ENCODE measurements at places on chromosomes 7 and 10.

DNA sequence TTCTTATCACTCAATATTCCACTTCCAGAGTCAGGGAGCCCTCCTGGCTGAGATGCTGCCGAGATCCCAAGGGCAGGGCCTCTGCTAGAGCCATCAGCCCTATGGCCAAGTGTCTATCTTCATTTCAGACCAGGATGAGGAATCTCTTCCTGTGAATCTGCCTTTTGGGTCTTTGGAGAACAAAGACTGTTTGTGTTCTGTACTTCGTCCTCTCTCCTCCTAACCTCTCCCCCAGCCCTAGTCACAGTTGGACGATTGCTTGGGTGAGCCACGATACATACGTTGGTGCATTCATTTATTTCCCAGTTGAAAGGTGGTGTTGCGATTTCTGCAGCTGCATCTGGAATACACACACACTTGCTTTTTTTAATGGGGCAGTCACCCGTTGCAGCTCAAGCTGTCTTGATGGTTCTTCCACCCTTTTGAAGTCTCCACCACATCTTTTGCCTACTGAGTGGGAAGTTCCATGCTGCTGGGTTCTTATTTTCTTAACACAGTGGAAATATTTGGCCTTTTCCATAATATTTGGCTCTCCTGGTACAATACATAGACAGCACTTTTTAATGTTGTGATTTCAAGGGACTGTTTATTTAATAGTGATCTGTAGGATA lies 26.7 kb downstream of the SH3PXD2A start:
- DNase-seq: no peak

DNA sequence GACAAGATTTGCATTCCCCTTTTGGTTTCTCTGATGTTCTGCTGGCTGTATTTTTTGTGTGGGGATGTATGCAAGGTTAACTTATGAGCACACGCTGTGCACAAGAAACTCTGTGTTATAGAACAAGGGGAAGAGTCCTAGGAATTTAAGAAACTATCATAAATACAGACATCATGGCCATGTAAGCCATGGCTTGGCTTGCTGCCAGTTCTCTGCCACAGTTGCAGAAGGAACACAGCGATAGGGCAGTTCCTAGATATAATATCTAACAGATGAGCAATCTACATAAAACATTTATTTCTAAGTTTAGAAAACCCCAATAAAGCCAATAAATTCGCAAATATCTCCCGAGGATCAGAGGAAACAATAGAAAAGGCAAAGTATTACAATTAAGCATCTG lies 153.3 kb downstream of the LRRTM3 start:
- no peak for DNase-seq

DNA sequence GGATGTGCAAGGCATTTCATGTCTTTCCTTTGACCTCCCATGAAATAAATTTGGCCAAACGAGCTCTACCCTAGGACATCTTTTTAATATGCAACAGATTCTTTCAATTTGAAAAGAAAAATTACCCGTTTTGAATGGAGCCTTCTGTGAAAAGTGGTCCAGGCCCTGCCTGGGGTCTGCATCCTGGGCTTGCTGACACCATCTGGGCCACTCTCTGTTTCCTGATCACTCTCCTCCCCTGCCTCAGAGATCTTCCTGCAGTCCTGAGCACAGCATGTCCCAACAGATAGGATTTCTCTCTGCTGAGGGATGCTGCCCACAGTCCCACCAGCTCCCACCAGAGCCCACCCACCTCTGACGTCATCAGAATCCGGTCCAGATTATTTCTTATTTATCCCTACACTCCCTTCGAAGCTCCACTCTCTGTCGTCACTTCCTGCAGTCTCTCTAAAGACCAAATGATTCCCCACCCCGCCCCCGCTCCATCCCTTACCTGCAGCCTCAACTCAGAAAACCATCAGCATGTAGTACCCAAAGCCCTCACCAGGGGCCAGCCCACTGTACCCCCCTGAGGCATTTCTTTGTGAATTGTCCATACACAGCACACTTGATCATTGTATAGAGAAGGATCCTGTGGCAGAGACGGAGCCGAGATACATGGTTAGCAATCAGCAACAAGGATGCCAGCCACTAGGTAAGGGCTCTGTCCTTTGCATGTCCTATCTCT lies 192.1 kb upstream of the MGMT start:
- DNase-seq: no peak

DNA sequence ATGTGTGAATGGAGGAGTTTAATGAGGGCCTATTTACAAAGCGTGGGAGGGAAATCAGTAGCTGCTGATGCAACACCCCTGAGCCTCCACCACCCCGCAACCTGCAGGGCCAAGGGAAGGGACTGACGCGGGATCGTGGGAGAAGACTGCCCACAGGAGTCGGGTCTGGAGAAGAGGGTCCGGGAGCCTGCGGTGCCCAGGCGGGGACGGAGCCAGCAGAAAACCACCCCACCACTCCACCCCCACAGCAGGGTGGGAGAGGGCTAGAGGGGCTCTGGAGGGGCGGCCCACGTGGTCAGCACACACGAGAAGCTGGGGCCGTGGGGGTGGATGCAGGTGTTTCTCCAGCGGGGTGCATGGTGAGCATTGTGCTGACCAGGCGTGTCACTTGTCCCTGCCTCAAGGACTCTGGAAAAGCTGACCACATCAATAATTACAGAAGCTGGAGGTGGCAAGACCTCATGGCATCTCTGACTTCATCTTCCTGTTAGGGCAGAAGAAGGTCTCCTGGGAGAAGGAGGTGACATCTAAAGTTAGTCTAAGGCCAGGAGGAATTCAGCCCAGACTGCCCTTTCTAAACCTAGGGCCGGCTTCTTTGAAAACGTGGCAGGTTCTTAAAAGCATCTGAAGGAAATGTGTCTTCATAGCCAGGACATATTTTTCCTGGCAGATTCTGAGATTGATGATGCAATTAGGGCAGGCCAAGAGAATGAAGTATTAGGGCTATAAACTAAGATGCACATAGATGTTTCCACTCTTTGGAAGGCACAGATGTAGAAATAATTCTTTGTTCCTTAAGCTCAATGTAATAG lies 150.9 kb downstream of the RGS10 start:
- no peak for DNase-seq

DNA sequence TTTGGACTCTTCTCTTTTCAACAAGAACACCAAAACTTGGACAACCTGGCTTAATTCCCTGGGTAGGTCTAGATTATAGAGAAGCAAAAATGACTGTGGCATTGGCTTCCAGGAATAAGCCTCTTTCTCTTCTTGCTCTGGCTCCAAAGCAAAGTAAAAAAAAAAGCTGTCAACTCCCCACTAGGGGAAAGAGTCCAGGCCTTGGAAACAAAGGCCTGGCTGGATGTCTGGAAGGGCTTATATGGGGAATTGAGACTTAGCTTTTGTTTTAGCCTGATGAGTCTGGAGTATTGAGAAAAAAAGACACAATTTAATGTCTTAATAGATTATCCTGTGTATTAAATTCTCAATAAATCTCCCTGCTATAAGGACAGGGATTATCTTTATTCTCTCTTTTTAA lies 300.6 kb downstream of the SORCS3 start:
- DNase-seq: no peak

DNA sequence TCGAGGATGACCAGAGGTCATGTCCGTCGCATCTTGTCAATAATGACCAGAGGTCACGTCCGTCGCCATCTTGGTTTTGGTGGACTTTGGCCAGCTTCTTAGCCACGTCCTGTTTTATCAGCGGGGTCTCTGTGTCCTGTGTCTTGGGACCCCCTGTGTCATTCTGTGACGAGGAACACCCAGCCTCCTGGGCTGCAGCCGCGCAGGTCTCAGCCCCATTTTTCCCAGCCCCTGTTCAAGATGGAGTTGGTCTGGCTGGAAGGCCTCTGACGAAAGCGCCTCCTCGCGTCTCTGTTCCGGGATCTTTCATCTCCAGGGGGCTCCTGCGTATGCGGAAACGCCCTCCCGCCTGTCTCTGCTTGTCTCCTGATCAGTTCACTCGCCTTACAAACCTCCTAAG lies 134.2 kb downstream of the ELFN1 start:
- no peak for DNase-seq

DNA sequence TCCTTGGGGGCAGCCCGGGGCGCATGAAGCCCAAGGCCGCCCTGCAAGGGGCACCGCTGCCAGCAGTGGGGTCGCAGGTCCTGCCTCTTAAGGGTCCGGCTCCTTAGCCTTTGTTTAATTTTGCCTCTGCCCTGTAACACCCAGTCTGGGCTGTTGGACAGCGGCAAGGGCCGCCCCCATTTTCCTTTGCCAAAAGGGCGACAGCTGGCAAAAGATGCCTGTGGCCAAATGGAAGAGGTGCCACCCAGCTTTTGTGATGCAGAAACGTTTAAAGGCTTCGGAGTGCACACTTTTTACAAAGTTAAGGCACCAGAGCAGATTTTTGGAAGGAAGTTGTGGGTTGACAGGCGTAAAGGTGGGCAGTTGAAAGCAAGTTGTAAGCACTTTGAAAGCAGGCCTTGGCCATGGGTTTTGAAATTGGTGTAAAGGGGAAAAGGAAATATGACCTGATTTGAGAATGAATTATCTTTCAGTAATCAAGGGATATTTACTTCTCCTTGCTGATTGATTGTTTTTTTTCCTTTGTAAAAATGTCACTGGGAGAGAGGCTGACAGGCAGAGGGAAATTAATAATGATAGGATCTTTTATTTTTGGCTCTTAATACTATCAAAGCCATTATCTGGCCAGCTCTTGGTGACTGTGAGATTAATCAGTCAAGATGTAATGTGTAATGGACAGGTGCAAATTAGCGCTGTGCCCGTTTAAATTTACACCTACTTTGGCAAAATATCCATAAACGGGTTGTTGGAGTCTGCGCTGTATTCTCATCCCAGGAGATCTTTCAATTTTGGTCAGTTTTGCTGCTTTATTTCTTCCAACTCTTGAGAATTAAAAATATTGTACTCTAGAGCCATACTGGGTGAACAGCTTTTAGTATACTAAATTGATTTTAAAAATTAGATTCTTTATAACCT lies 1.2 kb downstream of the CASD1 start:
- DNase-seq: peak; percentile 0

DNA sequence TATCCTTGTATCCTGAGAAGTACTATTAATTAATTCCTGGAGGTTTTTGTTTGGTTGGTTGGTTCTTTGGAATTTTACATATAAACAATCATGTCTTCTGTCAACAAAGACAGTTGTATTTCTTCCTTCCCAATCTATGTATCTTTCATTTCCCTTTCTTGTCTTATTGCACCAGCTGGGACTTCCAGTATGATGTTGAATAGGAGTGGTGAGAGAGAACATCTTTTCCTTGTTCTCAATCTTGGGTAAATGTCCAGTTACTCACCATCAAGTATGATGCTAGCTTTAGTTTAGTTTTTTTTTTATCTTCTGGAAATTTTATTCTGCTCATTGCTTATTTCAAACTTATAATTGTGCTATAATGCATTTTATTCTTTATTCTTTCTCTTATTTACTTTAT lies 7.4 kb upstream of the PAX4 start:
- DNase-seq: no peak

GRCh38 chr10:27659786-27660185 lies 85.8 kb downstream of the MKX start:
- DNase-seq: no peak

GRCh38 chr7:49778731-49779270 lies 5.4 kb downstream of the VWC2 start:
- no peak for DNase-seq
